Esophagus squamous epithelium (tissue), 5 donors: ENCODE measurements at places on chromosomes 3 and 15. TPM values are rescaled to one million over a fixed set of nuclear protein-coding genes. Genes with fewer than 3 reads are reported as not detected.

GRCh38 chr15:34217587-34218225 lies 7.1 kb upstream of the EMC4 start:
- DNase-seq, result no peak

DNA sequence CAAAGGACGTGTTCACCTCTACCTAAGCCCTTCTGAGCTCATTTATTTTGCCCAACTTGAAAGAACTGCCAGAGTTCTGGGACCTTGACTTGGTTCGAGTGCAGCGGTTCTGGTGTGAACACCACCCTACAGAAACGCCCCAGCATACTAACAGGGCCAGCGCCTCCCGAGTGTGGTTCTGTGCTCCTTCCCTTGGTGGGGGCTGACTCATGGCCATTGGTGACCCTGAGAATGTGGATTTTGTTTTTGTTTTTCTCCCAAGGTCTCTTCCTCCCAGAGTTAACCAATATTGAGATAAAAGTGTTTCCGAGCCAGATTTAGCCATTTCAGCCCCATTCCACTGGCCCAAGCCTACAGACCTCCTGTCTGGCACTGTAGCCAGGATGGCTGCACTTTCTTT lies 27.9 kb downstream of the SEMA7A start:
- DNase-seq, result no peak

- DNase-seq, result no peak
These were observed 1.6 kb downstream of the NECTIN3 start for GRCh38 chr3:111073218-111073617.

GRCh38 chr3:129596194-129597086 lies 10.0 kb downstream of the PLXND1 start:
- DNase-seq, result no peak

DNA sequence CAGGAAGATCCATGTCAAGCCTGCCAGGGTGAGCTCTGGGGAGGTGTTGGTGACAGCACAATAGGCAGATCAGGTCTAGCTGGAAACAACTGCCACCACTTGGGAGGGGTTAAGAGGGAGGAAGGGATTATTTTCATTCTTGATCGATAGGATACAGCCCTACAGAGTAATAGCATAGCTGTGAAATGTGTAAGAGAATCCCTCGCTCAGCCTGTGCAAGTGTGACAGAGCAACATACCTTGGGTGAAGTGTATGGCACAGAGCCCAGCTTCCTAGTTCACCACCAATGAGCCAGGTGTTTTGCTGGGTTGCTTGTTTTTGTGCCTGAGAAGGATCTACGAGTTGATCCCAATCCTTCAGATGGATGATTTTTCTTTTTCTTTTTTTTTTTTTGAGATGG lies 9.2 kb upstream of the DCUN1D1 start:
- DNase-seq, result no peak

GRCh38 chr3:192881159-192881786 lies 36.4 kb downstream of the MB21D2 start:
- no peak for DNase-seq

DNA sequence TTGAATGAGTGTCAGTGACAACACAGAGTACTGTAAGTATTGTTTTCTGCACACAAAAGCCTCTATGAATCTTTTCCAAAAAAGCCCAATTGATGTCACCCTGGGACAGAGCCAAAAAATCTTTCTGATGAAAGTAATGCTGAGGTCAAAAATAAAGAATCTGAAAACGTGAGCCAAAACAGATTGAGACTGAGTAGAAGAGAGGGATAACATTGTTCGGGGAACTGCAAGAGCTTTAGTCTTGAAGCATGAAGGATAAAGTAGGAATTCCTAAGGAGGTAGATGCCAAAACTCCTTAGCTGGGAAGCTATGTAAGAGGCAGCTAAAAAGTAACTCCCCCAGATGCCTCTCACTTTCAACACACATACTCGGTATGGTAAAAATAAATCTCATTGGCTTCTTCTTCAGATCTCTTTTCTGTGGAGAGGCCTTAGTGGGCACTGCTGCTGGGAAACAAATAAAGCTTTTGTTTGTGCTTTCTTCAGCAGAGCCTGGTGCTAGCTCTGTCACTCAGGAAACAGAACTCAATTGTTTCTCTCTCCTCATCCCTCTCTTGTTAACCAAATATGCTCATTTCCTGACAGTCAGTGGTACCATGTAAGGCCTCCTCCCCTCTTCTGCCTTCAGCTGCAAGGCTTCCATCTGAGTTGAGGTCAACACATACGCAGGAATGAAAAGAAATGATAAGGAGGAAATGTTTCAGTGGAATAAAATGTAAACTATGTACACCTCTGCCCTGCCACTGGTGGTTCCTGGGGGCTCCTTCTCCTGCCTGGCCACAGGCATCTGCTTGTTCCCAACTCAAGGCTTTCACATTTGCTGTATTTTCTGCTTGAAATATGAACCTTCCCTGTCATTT lies 58.1 kb downstream of the CD200 start:
- no peak for DNase-seq

DNA sequence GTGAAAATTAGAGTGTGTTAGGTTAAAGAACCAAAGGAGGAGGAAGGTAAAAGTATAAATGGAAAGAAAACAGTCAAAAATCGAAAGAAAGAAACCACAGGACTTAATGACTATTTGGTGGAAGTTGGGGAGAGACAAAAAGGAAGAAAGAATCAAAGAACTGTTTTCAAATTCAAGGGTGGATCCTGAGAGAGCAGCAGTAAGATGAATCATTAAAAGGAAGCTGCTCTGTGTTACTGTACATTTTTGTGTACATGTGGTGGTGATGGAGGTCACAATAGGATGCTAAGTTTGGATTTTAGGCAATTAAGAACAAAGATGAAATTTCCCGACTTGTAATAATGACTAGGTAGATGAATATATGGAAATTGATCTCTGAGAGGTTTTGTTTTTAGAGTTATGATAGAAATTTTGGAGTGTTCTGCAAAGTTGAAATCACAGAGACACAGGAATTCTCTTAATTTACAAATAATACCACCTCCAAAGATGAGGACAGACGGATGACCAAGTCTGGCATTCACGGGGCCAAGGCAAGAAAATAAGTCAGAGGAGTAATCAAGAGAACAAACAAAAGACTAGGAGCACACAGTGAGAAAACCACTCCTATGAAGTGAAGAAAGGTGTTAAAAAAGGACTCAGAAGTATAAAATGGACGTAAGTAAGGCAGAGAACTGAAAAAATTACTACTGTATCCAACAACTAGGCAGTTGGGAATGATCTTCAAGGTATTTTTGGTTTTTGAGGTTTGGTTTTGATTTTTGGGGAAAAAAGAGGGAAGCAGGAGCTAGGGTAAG lies 7.1 kb downstream of the DHX36 start:
- DNase-seq, result no peak

The PTH1R gene
- 0.40 TPM for total RNA-seq

The DNASE1L3 gene
- total RNA-seq, result 12.1 TPM

The TF gene
- total RNA-seq, result 13.0 TPM

The KBTBD13 gene
- total RNA-seq, result not detected

The LTK gene
- total RNA-seq, result 0.82 TPM

The ARNT2 gene
- 0.83 TPM for total RNA-seq

The SLC2A2 gene
- not detected for total RNA-seq
